ENCODE measurements at places on chromosomes 7 and 10.

DNA sequence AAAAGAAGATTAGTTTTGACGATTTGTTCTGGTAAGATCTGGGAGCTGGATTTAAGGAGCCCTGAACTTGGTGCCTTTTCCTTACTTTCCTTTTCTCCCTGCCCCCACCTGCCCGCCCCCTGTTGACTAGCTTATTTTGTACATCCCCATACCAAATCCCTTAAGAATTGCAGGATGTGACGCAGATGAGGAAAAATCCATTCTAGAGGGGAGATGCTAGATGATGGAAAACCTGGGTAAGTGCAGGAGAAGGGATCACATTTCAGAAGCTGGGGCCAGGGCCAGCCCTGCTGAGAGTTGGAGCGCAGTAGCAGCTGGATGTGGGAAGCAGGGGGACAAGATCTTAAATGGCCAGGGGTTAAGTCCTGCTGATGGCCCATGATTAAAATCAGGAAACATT is 93.9 kb downstream of the CCDC3 start:
- DNase-seq = peak; percentile 79

DNA sequence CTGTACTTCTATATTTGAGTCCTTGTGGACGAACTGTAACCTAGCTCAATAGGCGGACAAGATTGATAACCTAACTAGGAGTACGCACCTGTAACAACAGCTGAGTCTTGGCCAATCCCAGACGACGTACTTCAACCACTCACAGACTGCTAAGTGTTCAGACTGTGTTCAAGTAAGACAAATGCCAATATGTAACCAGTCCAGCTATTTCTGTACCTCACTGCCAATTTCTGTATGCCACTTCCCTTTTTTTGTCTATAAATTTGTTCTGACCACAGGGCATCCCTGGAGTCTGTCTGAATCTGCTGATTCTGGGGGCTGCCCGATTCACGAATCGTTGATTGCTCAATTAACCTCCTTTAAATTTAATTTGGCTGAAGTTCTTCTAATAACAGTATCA is 32.2 kb downstream of the HACD1 start:
- DNase-seq = no peak

- no peak for DNase-seq
Observed at GRCh38 chr7:77450054-77450453, 33.9 kb upstream of the GSAP start.

GRCh38 chr10:46053534-46054434 is 7.7 kb upstream of the MSMB start:
- DNase-seq = no peak

- DNase-seq = no peak
Observed at GRCh38 chr10:43124574-43125273, 13.5 kb upstream of the CSGALNACT2 start.

Data from fibroblast of mammary gland (primary cell).